CD4-positive, alpha-beta T cell treated with Interleukin-10 for 1 hour (primary cell): ENCODE measurements at places on chromosomes 2 and 18.

GRCh38 chr2:166591226-166591625 lies 97.2 kb upstream of the SCN7A start:
- DNase-seq = no peak

DNA sequence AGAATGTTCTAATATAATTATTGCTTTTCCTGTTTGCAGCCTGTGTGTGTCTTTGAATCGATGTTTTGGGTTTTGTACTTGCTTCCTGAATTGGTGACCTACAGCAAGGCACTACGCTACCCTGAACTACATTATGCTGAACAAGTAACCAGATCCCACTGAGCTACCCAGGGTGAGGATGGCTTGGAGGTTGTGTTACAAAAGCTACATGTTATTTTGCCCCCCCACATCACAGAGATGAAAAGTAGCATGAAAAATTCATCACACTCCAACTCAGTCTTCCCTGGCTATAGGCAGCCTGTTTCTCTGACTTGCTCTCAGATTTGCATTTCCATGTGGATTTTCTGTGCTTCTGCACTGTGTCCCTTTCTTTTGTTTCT lies 162.1 kb downstream of the LDLRAD4 start:
- no peak for DNase-seq

- DNase-seq = no peak
Measured at GRCh38 chr2:41488888-41489287, 558.9 kb upstream of the PKDCC start.

DNA sequence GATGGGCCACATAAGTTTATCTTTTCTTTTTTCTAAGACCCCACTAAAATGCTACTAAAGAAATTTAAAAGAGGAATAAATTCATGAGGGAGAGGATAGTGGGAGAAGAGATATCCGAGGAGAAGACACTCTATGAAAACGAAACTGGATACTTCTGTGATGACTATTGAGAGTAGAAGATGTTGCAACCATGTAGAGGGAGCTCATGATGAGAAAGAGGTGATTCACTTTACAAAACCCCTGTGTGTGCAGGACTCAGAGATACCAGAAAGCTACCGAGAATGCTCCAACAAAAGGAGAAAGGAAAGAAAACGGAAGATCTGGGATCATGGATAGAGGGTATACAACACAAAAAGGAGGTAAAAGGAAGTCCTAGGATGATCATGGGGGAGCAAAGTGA lies 34.9 kb downstream of the SLC38A11 start:
- DNase-seq = no peak

DNA sequence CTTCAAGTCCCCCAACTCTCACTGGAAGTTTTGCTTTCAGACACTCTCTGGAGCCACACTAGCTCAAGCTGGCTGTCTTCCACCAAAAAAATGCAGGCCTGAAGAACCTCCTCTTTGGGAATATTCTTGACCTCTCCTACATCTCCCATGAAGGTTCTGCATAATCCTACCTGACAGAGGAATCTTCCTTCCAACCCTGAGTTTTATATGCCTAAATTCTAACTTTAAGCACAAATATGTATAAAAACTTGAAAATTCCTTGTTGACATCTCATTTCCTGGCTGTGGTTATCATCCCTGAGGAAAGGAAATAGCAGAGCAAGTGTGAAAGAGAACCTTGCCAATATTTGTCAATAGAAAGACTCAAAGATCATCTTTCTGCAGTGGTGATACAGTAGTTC lies 249.0 kb downstream of the LPIN1 start:
- DNase-seq = no peak

DNA sequence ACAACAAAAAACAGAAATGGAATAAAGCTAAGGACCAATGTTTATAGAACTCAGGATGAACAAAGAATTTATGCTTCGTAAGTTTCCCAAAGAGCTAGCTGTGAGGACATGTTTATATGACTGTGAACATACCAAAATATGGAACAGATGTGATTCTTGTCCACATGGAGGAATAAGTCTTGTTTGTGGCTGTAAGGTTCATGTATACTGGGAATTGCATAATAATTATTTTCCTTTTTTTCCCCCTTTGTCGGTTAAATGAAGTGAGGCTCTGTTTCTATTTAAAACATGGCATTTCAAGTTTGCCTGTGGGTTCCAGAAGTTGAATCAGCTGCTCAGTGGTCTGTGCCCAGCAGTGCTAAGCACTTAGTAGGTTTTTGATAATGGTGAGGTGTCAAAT lies 108.1 kb downstream of the FHOD3 start:
- DNase-seq = no peak

- no peak for DNase-seq
Measured at GRCh38 chr2:206062724-206063123, 23.2 kb downstream of the INO80D start.

DNA sequence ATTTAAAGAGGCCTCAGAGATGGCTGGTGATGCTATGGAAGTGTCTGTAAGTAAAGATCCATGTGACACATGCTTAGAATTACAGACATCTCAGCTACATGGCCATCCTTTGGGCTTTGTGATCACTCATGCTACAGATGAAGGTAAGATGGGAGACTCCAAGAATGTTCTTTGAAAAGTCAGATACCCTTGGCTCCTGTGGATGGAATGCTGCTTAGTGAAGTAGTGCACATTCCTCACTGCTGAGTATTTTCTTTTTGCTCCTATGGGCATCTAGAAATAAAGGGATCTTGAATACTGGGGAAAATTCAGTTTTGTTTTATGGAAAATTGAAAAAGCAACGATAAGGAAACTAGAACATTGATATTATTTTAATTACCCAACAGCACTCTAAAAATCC lies 55.2 kb upstream of the REV1 start:
- DNase-seq = no peak

- no peak for DNase-seq
Measured at GRCh38 chr2:27730980-27731691, 40.4 kb upstream of the MRPL33 start.

DNA sequence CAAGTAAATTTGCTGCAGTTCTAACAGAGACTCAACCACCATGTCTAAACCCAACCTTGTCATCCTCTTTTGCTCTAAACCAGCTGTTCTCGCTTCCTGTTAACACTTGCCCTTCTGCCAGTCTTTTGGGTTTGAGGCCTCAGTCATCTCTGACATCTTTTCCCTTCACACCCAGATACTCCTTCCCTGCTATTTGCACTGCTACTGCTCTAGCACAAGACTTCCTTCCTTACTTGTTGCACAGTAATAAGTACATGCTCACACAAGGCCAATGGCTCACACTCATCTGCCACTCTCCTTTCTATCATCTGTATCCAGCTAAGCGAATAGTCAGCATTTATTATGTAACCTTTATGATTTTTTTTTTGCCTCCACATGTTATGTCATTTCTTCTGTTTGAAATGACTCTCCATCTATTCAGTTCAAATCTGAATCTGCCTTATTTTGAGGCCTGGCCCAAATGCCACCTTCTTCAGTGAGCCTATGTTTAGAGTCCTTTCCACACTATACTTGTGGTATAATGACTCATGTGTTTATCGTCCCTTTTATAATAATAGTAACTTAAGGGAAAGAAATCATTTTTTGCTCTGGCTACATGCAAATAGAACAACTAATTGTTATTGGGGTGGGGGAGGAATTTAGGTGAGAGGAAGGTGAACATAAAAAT lies 22.5 kb upstream of the CDKL4 start:
- DNase-seq = no peak

- DNase-seq = no peak
Measured at GRCh38 chr2:218432676-218433365, 13.9 kb downstream of the VIL1 start.

GRCh38 chr2:120392923-120393322 lies 47.0 kb downstream of the INHBB start:
- DNase-seq = no peak

- DNase-seq = no peak
Measured at GRCh38 chr2:191014653-191015020, 666 bp upstream of the STAT1 start.

GRCh38 chr18:24198461-24198860 lies 59.6 kb downstream of the CABYR start:
- DNase-seq = no peak

DNA sequence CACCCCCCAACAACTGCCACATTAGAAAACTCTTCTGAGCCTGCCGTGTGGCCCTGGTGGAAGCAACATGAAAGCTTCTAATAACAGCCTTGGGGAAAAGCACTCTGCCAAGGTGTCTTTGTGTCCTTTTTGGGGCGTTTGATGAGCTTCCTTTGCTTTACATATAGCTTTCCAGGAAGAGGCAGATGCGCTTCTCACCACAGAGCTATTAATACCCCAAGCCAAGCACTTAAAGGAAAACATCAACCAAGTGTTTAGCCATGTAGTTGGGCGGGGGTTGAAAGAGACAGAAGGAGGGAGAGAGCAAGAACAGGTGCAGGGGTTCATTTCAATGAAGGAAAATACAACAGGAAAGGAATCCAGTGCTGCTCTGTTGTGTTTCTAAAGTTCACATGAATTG lies 176.1 kb downstream of the VAPA start:
- DNase-seq = no peak

- no peak for DNase-seq
Measured at GRCh38 chr2:2333076-2333475, 2.0 kb upstream of the MYT1L start.

- no peak for DNase-seq
Measured at GRCh38 chr2:58054264-58054663, 7.7 kb downstream of the VRK2 start.

- no peak for DNase-seq
Measured at GRCh38 chr2:43266711-43267111, 40.3 kb upstream of the ZFP36L2 start.

- DNase-seq = no peak
Measured at GRCh38 chr2:208545403-208546042, 138.9 kb downstream of the PTH2R start.

GRCh38 chr2:98012561-98012991 lies 16.8 kb upstream of the TMEM131 start:
- DNase-seq = peak; percentile 14

DNA sequence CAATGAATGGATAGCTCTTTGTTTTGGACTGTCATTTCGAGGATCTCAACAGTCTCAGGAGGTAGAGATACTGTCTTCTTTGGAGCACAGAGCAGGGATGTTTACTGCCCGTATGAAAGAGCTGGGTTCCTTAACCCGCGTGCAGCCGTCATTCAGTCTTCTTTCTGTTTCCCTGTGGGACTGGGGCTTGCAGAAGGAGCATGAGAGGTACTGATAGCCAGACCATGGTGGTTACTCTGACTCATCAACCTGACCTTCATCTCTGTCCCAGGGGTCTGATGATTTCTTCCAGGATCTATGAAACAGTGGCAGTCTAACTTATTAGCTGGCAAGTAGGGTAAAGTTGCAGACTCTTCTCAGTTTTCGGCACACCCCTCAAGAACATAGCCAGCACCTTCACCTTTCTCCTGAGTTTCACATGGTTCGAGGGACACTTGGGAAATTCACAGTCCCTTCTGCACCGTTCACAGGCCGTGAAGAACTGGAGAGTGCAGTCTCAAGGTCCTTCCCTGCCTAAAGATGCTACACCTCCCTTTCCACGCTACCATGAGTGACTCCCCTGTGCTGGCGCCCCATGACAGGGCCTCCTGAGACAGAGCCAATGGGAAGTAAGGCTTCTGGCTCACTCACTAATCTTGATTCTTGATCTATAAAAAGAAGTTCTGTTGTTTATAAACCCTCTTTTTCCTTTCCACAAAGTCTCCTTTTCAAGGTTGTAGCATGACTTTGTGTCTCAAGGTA lies 226.2 kb downstream of the MC4R start:
- DNase-seq = no peak

DNA sequence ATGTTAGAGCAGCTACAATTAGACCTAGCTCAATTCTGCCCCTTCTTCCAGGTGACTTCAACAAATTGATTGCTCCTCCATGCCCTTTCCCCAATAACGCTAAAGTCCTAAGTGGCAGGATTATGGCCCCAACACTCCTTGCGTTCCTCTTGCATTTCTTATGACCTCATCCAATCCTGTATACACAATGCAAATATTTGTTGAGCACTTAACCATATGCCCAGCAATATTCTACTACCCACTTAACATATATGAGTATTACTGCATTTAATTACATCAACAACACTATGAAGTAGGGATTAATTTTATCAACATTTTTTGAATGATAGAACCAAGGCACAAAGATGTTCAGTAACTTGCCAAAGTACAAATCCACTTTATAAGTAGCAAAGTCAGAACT lies 54.2 kb upstream of the ACVR2A start:
- DNase-seq = no peak

GRCh38 chr2:238970553-238971081 lies 122.7 kb downstream of the TWIST2 start:
- peak; percentile 40 for DNase-seq

DNA sequence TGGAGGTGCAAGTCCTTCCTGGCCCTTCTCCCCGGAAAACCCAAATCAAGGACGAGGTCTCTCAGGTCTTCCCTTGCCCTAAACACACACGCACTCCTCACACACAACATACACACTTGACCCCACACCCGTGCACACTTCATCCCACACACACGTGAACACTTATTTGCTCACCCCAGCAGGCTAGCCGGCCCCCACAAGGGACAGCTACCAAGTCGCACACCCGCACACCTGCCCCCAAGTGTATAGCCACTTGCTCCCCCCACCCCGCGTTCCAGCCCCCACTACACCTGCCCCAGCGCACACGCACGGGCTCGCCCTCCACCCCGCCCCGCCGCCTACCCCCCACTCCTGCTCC lies 359 bp downstream of the TGFBRAP1 start:
- no peak for DNase-seq

- DNase-seq = no peak
Measured at GRCh38 chr2:236879416-236879963, 206.2 kb upstream of the COPS8 start.

DNA sequence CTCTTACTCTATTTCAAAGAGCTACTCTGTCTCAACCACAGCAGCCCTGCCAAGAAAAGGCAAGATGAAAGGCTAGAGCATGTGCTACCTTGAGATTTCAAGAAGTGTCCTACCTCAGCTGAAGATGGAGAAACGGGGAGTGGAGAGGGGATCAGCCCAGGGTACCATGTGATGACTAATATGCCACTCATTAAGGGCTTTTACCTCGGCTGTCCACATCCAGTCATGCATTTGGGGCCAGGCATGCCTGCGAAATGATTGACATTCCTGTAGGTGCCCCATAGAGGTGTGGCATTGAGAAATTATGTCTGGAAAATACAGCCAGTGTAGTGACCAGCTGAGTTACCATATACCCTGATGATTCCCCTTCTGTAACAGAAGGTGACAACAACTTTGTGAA lies 96.1 kb downstream of the NRP2 start:
- no peak for DNase-seq

- DNase-seq = no peak
Measured at GRCh38 chr2:207032490-207032889, 93.2 kb downstream of the CPO start.
